ENCODE measurements at places on chromosomes 7 and 10. TPM values are rescaled to one million over a fixed set of nuclear protein-coding genes. Genes with fewer than 3 reads are reported as not detected.

GRCh38 chr7:152871678-152872060 lies 112.1 kb downstream of the ACTR3B start:
- no peaks in the 10 kb centered on the region for H3K36me3 ChIP-seq
- no peaks in the 10 kb centered on the region for H3K4me1 ChIP-seq
- no peak for DNase-seq
- H3K4me3 ChIP-seq, result no peak overlapping the region

- no peak for DNase-seq
- no peak overlapping the region for H3K4me3 ChIP-seq
- H3K36me3 ChIP-seq, result no peaks in the 10 kb centered on the region
- no peaks in the 10 kb centered on the region for H3K4me1 ChIP-seq
- no peaks in the 10 kb centered on the region for H3K27me3 ChIP-seq
Observed at GRCh38 chr7:84328571-84328970, 134.0 kb upstream of the SEMA3A start.

- peak overlapping the region; percentile 82 for H3K4me3 ChIP-seq
- peaks cover 29% of the 10 kb centered on the region for H3K4me1 ChIP-seq
- peaks cover 17% of the 10 kb centered on the region for H3K36me3 ChIP-seq
- no peak for DNase-seq
Observed at GRCh38 chr7:27097686-27098577, 2.1 kb upstream of the HOXA1 start.

GRCh38 chr10:36351159-36351558 lies 709.1 kb upstream of the FZD8 start:
- no peak for DNase-seq
- H3K36me3 ChIP-seq, result no peaks in the 10 kb centered on the region
- no peak overlapping the region for H3K4me3 ChIP-seq
- H3K4me1 ChIP-seq, result no peaks in the 10 kb centered on the region
- H3K27ac ChIP-seq, result no peak overlapping the region
- no peaks in the 10 kb centered on the region for H3K27me3 ChIP-seq

GRCh38 chr10:4568086-4568485 lies 257.9 kb upstream of the AKR1E2 start:
- H3K4me3 ChIP-seq, result no peak overlapping the region
- peaks cover 9% of the 10 kb centered on the region for H3K27me3 ChIP-seq
- no peak for DNase-seq
- H3K27ac ChIP-seq, result no peak overlapping the region
- H3K36me3 ChIP-seq, result no peaks in the 10 kb centered on the region

- no peaks in the 10 kb centered on the region for H3K4me1 ChIP-seq
- H3K4me3 ChIP-seq, result no peak overlapping the region
- no peaks in the 10 kb centered on the region for H3K36me3 ChIP-seq
- DNase-seq, result no peak
- no peak overlapping the region for H3K27ac ChIP-seq
Observed at GRCh38 chr10:36236931-36237330, 594.8 kb upstream of the FZD8 start.

DNA sequence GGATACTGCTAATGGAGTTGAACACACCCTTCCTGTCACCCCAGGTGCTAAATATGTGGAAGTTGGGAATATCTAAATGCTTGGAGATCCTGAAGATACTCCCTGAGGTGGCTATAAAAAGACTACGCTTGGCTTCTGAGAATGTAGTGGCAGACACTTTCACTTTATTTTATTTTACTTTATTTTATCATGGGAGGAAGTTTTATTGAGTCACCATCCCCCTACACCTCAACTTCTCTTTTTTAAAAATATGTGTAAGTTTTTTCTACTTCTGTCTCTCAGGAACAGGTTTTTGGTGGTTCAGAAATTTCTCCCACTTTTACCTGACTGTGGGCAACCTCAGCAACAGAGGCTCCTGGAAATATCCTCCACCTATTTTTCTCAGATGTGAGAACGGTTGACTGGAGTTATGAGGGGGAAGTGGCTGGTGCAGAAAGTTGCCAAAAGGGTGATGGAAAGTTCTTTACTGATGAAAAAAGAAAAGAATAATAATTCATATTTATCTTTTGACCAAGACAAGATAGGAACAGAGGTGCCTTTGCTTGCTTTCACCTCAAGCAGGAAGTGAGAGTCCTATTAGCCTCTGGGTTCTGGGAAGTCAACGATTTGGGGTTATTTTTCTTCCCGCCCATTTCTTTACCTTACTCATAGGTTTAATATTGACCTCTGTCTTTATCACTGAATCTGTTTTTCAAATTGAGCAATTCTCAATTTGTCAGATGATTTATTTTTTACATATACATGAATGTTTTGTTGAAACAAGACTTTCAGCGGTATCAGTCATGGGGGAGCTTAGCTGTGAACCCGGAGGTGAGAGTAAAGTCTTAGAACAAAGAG lies 103.6 kb downstream of the AHR start:
- peaks cover 6% of the 10 kb centered on the region for H3K27me3 ChIP-seq
- DNase-seq, result no peak
- peak overlapping the region; percentile 81 for H3K27ac ChIP-seq
- H3K36me3 ChIP-seq, result peaks cover 4% of the 10 kb centered on the region
- H3K4me1 ChIP-seq, result peaks cover 33% of the 10 kb centered on the region

DNA sequence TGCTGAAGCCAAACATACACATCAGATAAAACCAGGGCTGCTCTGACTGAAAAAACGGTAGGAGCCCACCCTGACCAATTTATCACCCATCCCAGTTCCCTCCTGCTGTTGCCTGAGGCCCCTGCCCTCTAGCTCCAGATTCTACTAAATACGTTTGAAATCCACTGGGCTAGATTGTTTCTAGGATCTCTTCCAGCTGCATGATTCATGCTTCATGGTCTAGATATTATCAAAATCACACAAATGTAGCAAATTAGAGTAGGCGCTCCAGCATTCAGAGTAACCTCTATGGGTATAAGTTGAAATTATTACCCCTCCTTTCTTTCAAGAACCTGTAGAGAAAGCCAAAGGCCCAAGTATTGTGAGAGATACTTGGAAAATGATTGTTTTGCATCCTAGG lies 151.2 kb upstream of the FAM13C start:
- no peak overlapping the region for H3K27ac ChIP-seq
- H3K36me3 ChIP-seq, result no peaks in the 10 kb centered on the region
- H3K4me3 ChIP-seq, result no peak overlapping the region
- no peak for DNase-seq
- no peaks in the 10 kb centered on the region for H3K4me1 ChIP-seq
- no peaks in the 10 kb centered on the region for H3K27me3 ChIP-seq

DNA sequence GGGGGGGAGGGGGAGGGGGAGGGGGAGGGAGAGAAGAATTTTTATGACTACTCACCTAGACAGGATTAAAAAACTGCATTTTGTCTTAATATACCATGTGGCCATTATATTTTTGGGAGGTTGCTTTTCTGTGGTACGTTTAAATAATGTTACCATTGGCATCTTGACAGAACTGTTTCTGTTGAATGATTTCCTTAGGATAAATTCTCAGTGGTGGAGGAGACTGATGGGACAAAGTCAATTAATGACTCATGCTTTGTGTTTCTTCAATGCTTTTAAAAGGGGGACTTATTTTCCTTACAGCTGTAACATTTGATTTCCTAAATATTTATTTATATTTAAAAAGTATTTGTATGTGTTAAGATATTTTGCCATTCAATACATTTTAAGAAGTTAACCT lies 13.7 kb downstream of the AGR2 start:
- no peak overlapping the region for H3K27ac ChIP-seq
- peaks cover 15% of the 10 kb centered on the region for H3K27me3 ChIP-seq
- H3K36me3 ChIP-seq, result no peaks in the 10 kb centered on the region
- no peak overlapping the region for H3K4me3 ChIP-seq
- no peaks in the 10 kb centered on the region for H3K4me1 ChIP-seq

- no peaks in the 10 kb centered on the region for H3K27me3 ChIP-seq
- peaks cover 2% of the 10 kb centered on the region for H3K36me3 ChIP-seq
- H3K4me3 ChIP-seq, result peak overlapping the region; percentile 53
Observed at GRCh38 chr7:6554848-6555247, 3.6 kb upstream of the GRID2IP start.

GRCh38 chr10:103241262-103242011 lies 4.2 kb upstream of the RPEL1 start:
- peaks cover 24% of the 10 kb centered on the region for H3K4me1 ChIP-seq
- no peaks in the 10 kb centered on the region for H3K36me3 ChIP-seq
- no peak for DNase-seq
- H3K27ac ChIP-seq, result peak overlapping the region; percentile 51
- H3K27me3 ChIP-seq, result no peaks in the 10 kb centered on the region

DNA sequence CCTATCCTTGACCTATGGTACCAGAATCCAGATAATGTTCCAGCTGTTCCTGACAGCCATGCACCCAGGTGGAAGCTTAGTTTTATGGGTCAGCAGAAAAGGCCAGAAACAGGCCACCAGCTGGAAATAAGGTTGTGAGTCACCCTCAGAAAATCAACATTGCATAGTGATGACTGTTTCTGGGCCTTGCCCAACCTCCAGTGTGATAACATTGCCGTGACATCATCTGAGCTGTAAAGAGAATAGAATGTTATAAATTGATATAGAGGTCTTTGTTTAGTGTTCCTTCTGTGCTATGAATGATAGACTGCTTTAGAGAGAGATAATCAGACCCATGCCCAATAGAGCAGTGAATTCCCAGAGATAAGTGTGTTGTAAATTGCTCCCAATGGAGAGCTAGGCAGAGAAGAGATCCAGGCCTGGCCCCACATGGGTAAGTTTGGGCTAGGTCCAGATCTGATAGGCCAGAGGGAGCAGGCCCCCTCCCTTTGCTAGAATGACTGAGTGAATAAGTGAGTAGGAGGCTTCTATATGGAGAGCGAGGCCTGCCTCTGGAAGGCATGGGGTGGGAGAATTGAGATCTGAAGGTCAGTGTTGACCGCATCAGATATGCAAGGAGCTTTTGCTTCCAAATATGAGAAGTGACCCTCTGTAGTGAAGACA lies 14.2 kb upstream of the HPS1 start:
- H3K4me1 ChIP-seq, result no peaks in the 10 kb centered on the region
- DNase-seq, result no peak
- no peaks in the 10 kb centered on the region for H3K36me3 ChIP-seq
- H3K4me3 ChIP-seq, result no peak overlapping the region
- H3K27ac ChIP-seq, result no peak overlapping the region
- H3K27me3 ChIP-seq, result peaks cover 9% of the 10 kb centered on the region

DNA sequence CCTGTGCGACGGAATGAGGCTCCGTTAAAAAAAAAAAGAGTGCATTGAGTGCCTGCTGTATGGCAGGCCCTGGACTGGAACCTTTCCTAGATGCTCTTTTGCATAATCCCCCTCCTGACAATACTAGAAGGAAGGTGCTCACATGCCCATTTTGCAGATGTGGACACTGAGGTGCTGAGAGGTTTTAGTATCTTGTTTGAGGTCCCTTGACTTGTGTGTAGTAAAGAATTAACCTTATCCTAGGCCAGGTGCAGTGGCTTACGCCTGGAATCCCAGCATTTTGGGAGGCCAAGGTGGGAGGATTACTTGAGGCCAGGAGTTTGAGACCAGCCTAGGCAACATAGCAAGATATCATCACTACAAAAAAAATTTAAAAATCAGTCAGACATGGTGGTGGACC lies 46.6 kb downstream of the TMEM130 start:
- H3K27ac ChIP-seq, result no peak overlapping the region
- no peaks in the 10 kb centered on the region for H3K36me3 ChIP-seq
- no peaks in the 10 kb centered on the region for H3K27me3 ChIP-seq
- H3K4me3 ChIP-seq, result no peak overlapping the region
- DNase-seq, result no peak

DNA sequence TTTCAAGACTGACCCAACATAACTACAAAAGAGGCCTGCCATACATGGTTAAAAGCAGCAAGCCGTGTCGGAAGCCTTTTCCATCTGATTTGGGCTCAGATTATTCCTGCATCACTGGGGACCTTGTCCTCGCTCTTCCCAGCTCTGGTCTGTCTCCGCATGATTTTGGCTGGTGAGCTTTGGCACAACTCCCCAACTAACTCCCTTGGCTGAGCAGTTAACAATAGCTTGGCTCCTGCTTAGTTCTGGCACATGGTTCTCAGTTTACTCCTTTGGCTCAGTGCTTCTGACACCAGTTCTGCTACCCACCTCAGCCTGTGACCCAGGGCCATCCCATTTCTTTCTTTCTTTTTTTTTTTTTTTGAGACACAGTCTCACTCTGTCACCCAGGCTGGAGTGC lies 17.0 kb downstream of the AGK start:
- H3K27me3 ChIP-seq, result no peaks in the 10 kb centered on the region
- H3K4me1 ChIP-seq, result peaks cover 26% of the 10 kb centered on the region
- no peak overlapping the region for H3K4me3 ChIP-seq
- peaks cover 69% of the 10 kb centered on the region for H3K36me3 ChIP-seq
- no peak overlapping the region for H3K27ac ChIP-seq

DNA sequence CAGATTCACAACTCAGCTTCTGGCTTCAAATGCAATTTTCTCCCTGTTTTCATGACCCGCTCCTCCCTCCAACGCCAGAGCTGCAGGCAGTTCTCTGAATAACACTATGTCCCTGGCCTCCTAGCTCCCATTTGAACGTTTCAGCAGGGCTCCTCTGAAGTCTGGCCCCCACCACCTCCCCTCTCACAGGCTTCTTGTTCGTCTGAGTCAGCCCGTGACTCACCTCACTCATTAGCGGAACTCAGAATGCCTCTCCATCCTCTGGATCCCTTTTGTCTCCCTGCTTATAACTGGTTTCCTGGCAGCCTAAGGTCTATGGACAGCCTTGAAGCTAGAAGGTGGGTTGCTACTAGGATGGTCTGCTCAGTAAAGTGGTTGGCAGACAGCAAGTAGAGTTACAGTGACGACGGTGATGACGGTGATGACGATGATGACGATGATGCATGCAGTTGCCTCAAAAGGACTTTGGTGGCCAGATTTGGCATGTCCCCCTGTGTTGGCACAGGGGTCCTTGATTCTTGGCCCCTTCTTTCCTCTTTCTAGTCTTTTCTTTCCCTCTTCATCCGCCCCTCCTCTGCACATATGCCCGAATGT lies 83.3 kb upstream of the MKLN1 start:
- H3K36me3 ChIP-seq, result no peaks in the 10 kb centered on the region

- H3K4me1 ChIP-seq, result no peaks in the 10 kb centered on the region
- H3K27ac ChIP-seq, result no peak overlapping the region
- H3K36me3 ChIP-seq, result no peaks in the 10 kb centered on the region
- H3K27me3 ChIP-seq, result no peaks in the 10 kb centered on the region
- H3K4me3 ChIP-seq, result no peak overlapping the region
Observed at GRCh38 chr7:8618441-8619070, 185.1 kb downstream of the NXPH1 start.

GRCh38 chr10:78746155-78746763 lies 322.5 kb upstream of the ZMIZ1 start:
- no peak for DNase-seq
- H3K4me3 ChIP-seq, result no peak overlapping the region
- peaks cover 20% of the 10 kb centered on the region for H3K4me1 ChIP-seq
- H3K36me3 ChIP-seq, result no peaks in the 10 kb centered on the region

- peaks cover 11% of the 10 kb centered on the region for H3K36me3 ChIP-seq
- no peak overlapping the region for H3K4me3 ChIP-seq
- H3K27me3 ChIP-seq, result no peaks in the 10 kb centered on the region
- peaks cover 45% of the 10 kb centered on the region for H3K4me1 ChIP-seq
Observed at GRCh38 chr10:88820748-88821401, 18.3 kb downstream of the LIPM start.

GRCh38 chr7:95989301-95989700 lies 216.9 kb downstream of the DYNC1I1 start:
- H3K27me3 ChIP-seq, result no peaks in the 10 kb centered on the region
- no peaks in the 10 kb centered on the region for H3K4me1 ChIP-seq
- H3K4me3 ChIP-seq, result no peak overlapping the region
- no peak for DNase-seq
- no peaks in the 10 kb centered on the region for H3K36me3 ChIP-seq

PTPRN2 gene
- total RNA-seq, result 2.6 TPM

TMEM225B gene
- total RNA-seq, result 1.2 TPM

MYL10 gene
- not detected for total RNA-seq

TRPV5 gene
- not detected for total RNA-seq

RPEL1 gene
- not detected for total RNA-seq

CYP26C1 gene
- total RNA-seq, result 0.07 TPM

SUN1 gene
- total RNA-seq, result 78.5 TPM

WBP1L gene
- 31.4 TPM for total RNA-seq
